ENCODE measurements at places on chromosomes 1 and 21.

- no peak for DNase-seq
Measured at GRCh38 chr1:44303532-44303931, 51.5 kb downstream of the ERI3 start.

DNA sequence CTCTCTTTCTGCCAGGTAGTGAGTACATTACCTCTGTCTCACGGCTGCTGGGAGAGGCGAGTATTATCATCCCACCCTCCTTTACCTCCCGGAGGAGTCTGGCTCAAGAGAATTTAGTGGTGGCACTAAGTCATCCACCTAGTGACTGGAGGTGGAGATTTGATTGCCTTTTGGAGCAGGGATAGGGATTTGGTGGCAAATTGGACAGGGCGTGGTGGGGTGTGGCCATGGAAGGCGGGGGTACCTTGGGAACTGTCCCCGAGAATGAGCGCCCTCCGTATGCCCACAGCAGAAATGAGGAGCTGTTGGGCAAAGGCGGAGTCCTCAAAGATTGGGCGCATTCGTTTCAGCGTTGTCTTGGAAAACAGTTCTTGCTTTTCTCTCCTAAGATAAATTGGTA lies 32.1 kb upstream of the HMGN1 start:
- DNase-seq, result no peak

- no peak for DNase-seq
Measured at GRCh38 chr21:35377505-35378090, 328.5 kb upstream of the RUNX1 start.

DNA sequence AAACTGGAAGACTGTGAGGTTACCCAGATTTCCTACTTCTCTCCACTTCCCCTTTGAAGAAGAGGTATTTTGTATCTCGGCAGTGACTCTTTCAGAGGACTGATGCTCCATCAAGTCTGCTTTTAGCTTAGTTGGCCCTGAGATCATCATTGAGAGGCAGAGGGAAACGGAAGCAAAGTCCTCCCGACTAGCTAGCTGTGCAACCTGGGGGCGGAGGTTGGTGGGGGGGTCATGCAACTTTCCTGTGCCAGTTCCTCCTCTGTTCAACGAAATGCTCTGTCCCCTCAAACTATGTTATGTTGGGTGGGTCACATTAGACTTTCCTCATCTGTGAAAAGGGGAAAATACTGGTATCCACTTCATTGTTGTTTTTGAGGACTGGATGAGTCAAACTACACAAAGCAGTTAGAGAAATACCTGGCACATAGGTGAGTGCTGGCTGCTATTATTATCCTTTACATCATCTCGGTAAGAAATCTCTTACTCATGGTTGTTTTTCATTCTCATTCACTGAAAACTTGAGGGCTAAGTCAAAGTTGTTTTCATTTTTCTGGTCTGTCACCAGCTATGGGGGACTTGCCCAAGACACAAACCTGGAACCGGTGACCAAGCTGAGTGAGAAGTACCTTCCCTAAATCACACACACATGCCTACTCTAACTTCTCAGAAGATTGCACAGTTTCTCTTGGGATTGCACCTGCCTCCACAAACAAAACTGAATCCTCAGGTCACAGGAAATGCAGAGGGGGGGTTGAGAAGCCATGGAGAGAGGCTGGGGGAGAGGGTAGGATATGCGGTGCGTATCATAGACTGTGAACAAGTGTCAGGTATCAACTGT lies 83.3 kb downstream of the ABCA4 start:
- DNase-seq, result peak; percentile 60

GRCh38 chr1:20626524-20626923 lies 6.7 kb upstream of the PINK1 start:
- no peak for DNase-seq

GRCh38 chr1:114547076-114547475 lies 34.3 kb downstream of the BCAS2 start:
- DNase-seq, result no peak

- DNase-seq, result no peak
Measured at GRCh38 chr1:26060832-26061574, 6.4 kb downstream of the TRIM63 start.

GRCh38 chr1:16612332-16613172 lies 812 bp downstream of the NBPF1 start:
- DNase-seq, result peak; percentile 77

DNA sequence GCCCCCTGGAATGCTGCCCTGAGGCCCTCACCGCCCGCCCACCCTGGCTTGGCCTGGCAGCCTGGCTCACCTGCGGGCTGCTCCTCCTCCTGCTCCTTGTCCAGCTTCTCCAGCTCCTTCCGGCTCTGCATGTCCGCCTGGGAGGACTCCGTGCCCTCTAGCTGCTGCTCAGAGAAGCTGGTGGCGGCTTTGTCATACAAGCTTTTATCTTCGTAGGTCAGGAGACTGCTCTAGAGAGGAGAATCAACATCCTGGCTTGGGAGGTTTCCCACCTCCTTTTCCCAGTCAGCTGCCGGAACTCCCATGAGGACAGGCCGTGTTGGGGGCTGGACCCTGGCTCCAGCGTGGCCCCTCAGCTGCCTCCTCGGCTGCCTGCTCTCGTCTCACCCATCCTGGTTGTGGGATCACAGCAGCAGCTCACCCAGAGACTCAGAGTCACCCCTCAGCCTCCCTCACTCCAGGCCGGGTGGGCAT lies 36.6 kb upstream of the TMEM52 start:
- DNase-seq, result no peak

DNA sequence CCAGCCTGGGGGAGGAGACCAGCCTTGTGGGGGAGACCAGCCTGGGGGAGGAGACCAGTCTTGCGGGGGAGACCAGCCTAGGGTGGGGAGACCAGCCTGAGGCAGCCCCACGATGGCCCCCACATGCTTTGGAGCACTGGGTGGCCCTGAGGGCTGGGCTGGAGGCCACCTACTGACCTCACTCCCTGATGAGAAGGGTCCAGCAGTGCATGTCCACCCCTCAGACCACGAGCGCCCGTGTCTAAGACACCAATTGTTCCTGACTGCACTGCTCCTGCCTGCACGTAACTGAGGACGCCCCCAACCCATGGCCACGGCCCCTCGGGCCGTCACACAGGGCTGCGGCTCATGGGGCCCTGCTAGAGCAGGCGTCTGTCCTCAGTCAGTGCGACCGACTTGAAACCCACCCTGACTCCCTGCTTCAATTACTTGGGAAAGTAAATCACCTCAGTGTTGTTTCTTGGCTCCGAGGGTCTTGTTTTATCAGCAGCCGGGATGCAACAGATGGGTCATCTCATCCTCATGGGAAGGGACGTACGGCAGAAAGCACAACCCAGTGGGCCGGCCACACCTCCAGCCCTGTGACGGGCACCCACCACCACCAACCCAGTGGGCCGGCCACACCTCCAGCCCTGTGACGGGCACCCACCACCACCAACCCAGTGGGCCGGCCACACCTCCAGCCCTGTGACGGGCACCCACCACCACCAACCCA lies at the start of gene SPATC1L:
Gene SPATC1L, minus strand, starts transcription at position 550 of the 715 bp plus-strand sequence. CDS start 1,643 bp downstream, outside the sequence.
- peak; percentile 83 for DNase-seq

GRCh38 chr1:25890239-25891034 lies 14.9 kb upstream of the PAQR7 start:
- DNase-seq, result no peak

Measured in GM13977 (cell line).